DMS53 (cell line): ENCODE measurements at places on chromosomes 6 and 20.

DNA sequence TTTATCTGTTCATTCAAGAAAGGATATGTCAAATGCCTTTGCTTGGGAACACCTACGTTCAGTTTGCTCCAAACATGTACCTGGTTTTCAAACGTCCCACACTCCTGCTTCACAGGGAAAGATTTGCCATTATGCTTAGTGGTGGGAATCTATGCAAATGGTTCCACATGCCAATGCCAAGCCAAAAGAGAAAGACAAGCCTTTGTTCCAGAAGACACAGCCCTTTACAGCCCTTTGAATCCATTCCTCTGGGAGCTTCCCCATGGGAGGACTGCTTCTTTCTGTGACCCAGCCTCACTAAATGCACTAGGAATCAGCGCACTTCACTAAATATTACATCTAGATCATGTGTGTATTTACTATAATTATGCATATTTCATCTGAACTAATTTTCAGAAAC, 619.5 kb downstream of the PRKN start:
- no peak for DNase-seq

GRCh38 chr6:42407379-42407778, 44.3 kb downstream of the TRERF1 start:
- no peak for DNase-seq

- DNase-seq, result no peak
These were observed 158.5 kb downstream of the FLRT3 start for GRCh38 chr20:14178952-14179351.

DNA sequence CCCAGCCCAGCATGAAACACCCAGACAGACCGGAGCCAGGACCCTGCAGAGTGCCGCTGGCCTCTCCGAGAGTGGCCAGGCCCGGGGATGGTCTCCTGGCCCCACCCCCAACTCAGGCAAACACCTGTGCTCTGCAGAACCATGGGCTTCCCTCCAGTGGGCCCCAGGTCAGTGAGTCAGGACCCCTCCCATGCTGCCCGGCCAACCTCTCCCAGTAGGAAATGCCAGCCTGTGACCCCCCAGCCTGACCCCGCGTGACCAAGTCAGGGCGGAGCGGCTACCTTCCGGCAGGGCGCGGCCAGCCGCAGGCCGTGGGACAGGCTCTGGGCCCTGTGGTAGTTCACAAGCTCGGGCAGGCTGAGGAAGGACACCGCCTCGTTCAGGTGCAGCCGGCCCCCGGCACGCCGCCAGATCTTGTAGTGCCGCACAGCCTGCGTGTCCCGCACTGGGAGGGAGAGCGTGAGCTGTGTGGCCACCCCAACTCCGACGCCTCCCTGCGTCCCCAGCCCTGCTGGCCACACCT, 3.2 kb downstream of the PTK6 start:
- DNase-seq, result no peak
